ENCODE measurements at places on chromosomes 7 and 10. TPM values are rescaled to one million over a fixed set of nuclear protein-coding genes. Genes with fewer than 3 reads are reported as not detected.

Gene BAMBI
- 6.5 TPM for total RNA-seq

Gene ATOH7
- total RNA-seq: not detected

Gene LIPJ
- 0.12 TPM for total RNA-seq

Gene SLC39A12
- total RNA-seq: 0.08 TPM

Gene URGCP
- total RNA-seq: 20.6 TPM

Gene C10orf95
- total RNA-seq: 1.6 TPM

- ATAC-seq: no peak
Observed at GRCh38 chr10:38032886-38033285, 22.4 kb downstream of the ZNF33A start.

GRCh38 chr7:121620953-121621606 is 225.0 kb upstream of the FAM3C start:
- no peak for ATAC-seq

DNA sequence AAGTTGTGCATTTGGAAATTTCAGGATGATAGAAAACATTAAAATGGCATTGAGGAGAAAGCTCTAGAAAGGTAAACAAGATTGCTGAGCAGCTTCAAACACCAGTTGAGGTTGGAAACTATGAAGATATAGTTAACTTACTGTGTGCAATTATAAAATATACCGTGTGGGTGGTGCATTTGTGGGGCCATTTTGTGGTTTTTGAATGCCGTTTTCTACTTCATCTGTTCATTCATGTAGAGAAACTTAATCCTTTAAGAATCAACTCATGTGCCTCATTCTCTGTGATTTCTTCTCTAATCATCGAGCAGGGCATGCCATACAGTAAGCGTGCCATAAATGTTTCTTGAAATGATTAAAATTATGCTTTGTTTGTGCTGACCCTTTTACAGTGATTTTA is 232.8 kb upstream of the TEX47 start:
- ATAC-seq: no peak

- no peak for ATAC-seq
Observed at GRCh38 chr7:43309706-43310022, 197.2 kb downstream of the HECW1 start.

DNA sequence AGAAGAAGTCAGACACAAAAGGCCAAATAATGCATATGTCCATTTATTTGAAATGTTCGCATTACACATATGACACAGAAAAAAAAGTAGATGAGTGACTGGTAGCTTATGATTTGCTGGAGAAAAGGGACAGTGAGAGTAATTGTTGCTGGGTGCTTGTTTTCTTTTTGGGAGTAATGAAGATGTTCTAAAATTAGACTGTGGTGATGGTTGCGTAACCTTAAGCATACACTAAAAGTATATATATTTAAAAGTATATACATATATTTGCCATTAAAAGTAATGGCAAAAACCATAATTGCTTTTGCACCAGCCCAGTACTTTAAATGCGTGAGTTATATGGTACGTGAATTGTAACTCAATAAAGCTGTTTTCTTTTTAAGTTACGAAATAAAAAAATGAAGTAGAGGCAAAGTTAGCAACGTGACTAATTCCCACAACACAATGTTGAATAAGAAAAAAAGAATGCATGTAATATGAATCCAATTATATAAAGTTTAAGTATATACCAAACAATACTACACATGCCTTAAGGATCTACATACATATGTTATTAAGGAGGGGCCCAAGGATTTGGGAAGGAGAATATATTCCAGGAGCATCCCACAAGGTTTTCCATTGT is 360.4 kb upstream of the CELF2 start:
- ATAC-seq: no peak

- ATAC-seq: no peak
Observed at GRCh38 chr7:50954716-50955115, 172.0 kb upstream of the GRB10 start.

DNA sequence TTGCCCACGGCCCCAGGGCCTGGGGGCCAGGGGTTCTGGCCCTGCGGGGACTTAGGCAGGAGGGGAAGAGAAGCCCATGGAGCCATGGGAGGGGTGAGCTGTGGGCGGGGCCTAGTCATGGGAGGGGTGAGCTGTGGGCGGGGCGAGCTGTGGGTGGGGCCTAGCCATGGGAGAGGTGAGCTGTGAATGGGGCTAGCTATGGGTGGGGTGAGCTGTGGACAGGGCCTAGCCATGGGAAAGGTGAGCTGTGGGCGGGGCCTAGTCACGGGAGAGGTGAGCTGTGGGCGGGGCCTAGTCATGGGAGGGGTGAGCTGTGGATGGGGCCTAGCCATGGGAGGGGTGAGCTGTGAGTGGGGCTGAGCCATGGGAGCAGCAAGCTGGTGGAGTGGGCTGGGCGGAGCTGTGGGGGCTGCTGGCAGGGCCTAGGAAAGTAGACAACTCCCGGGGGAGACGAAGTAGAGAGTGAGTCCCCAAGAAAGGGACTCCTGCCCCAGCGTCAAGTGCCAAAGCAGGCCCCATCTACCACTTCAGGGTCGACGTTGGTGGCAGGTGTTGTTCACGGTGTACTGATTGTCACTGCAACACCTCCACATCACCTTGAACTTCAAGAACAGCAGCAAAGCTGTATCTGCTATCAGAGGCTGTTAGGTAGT is 19.2 kb upstream of the TTYH3 start:
- ATAC-seq: peak; percentile 14

DNA sequence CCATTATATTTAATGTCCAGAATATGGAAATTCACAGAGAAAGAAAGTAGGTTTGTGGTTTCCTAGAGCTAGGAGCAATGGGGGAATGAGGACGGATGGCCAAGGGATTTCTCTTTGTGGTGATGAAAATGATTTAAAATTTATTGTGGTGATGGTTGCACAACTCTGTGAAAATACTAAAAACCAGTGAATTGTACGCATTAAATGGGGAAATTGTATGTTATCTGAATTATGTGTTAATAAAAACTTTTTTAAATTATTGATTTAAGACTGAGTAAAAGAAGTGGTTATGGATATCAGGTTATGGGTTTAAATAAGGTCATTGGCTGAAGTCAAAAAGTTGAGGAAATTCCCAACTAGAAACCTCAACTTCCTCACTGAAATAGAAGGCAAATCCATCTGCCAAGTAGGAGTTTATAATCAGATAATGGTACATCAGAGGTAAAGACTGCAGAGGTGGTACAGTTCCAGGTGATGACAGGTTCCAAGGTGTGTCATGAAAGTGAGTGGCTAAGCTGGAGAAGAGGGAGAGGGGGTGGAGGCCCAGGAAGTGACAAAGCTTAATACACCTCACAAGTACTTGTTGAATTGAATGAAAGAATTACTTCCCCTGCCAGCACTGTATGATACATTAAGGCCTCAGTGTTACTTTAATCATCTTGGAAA is 68.9 kb upstream of the CCDC71L start:
- ATAC-seq: peak; percentile 15

- peak; percentile 67 for ATAC-seq
Observed at GRCh38 chr10:37489658-37490003, 364.2 kb downstream of the ANKRD30A start.

- ATAC-seq: no peak
Observed at GRCh38 chr10:46293228-46293627, 6.4 kb downstream of the ANTXRL start.

DNA sequence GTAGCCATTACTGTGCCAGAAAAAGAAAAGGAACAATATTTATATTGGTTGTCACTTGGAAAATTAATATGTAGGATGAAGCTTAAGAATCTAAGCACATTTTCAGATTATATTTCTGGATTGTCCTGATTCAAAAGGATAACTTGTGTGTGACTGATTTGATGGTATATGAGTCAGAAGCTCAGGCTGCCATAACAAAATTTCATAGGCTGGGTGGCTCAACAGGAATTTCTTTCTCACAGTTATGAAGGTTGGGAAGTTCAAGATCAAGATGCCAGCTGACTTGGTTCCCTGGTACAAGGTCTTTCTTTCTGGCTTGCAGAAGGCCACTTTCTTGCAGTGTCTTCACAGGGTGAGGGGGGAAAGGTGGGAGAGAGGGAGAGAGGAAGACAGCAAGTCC is 108.5 kb downstream of the ST7 start:
- ATAC-seq: no peak

- ATAC-seq: peak; percentile 48
Observed at GRCh38 chr10:30999070-30999712, 32.5 kb downstream of the ZNF438 start.

- ATAC-seq: no peak
Observed at GRCh38 chr10:12597176-12597575, 247.8 kb downstream of the CAMK1D start.

- ATAC-seq: no peak
Observed at GRCh38 chr7:88203401-88203800, 16.4 kb downstream of the SRI start.

- ATAC-seq: no peak
Observed at GRCh38 chr10:78015546-78015945, 13.8 kb downstream of the POLR3A start.

- peak; percentile 92 for ATAC-seq
Observed at GRCh38 chr7:142885311-142886230, at the start of gene TRPV6. TSS of gene TRPV6 (minus strand) at chr7:142885745.

DNA sequence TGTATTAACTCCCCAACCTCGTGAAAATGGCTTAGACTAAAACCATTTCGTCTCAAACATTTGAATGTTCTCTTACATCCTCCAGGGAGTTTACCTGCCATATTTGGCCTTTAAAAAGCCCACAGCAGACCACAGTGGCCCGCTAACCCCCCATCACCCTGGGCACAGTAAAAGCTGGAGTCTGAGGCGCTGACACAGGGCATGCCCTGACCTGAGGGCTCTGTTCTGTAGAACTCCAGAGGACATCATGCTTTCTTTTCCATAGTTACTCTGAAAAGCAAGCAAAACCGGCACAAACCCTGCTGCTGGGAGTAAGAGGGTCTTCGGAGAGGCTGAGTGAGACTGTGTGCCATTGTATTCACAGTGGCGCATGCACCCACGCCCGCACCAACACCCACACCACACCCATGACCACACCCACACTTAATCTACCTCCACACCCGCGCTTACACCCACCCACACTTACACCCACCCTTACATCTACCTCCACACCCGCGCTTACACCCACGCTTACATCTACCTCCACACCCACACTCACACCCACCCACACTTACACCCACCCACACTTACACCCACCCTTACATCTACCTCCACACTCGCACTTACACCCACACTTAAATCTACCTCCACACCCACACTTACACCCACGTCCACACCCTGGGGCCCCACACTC is 32.1 kb downstream of the LRRC27 start:
- ATAC-seq: peak; percentile 79

- peak; percentile 62 for ATAC-seq
Observed at GRCh38 chr7:101952355-101953247, 135.2 kb downstream of the CUX1 start.

DNA sequence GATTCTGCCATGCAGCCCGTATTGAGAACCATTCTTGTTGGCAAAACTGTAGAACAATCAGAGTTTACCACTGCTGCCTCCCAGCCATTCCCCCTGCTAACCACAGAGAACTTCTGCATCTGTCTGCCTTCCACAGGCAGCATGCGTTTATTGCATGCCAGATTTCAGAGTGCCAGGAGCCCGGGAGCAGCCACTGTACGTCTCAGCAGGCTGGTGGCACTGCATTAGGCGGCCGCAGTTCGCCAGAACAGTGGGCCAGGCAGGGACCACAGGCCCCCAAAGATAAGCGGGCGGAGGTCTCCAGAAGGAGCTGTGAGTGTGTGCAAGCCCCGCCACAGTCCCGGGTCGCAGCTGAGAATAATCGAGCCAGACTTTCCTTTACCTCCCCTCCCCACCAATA is 31.8 kb downstream of the ZNF467 start:
- no peak for ATAC-seq

DNA sequence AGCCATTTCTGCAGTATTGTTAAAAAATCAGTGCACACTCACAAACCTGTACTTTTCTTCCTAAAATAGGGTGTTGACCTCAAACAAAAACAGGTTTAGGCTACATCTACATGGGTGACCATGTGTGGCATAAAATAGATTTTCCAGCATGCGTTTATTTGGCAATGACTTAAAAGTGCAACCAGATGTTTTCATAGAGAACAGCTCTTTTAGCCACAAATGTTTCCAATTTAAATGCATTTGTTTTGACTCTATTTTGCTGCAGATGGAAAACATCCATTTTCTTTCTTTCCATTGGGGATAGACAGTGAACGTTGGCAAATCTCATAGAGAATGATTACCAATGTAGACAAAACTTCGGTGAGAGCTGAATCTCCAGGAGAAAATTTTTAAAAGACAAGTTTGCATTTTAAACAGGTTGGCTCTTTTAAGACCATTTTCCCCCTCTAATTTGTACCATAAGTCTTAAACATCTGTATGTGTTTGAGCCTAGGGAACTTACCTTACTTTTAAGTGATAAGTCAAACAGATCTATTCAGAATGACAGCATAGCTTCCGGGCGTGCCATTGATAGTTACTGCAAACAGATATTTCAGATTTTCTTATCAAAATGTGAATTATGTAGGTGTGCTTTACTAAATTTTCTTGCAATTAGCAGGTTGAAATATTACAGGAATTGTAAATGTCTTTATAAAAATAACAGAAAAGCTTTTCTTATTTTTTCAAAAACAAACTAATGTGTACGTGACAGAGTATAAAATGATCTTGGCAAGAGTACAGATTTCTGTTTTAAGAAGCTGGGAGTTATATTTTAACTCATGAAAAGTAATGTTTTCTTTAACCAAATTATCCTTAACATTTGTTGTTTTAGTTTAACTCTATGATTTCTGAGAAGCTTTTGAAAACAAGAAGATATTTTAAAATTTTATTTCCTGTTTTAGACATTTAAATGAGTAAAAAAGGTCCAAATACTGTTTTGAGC is 144.9 kb downstream of the HGF start:
- ATAC-seq: no peak
